HFFc6 (cell line): ENCODE measurements at places on chromosomes 16 and 17. TPM values are rescaled to one million over a fixed set of nuclear protein-coding genes. Genes with fewer than 3 reads are reported as not detected.

Gene TADA2A
- total RNA-seq: 14.4 to 16.0 TPM (median 15.5 TPM) in 3 replicates

Gene TNFRSF13B
- not detected in 3 replicates for total RNA-seq

Gene ASPA
- not detected in 2 replicates for total RNA-seq

Gene PLXDC1
- total RNA-seq: 0.58 to 1.3 TPM (median 1.0 TPM) in 3 replicates

Gene PRSS21
- total RNA-seq: not detected in 3 replicates

Gene IRF8
- not detected in 3 replicates for total RNA-seq

DNA sequence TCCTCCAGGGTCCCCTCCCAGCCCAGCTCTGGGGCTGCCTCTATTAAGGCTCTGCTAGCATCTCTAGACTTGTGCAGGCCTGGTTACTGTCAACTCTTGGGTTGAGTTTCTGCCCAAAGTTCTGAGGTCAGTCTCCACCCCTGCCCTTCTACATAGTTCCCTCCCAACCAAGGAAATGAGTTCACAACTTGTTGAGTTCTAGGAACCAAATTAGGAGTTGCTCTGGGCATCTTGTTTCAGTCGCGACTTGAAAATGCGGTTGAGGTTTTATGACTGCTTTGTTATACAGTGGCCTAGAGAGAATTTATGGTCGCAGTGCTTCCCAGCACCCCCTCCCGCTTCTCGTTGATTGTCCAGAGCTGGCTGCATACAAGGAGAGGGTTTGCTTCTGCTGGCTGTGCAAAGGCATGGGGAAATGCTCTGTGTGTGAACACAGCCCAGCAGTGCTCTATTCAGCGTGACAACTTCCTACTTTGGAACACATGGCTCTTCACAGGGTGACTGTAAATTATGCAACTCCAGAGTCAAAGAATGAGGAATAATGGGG is 20.2 kb downstream of the GNAO1 start:
- DNase-seq: no peak

DNA sequence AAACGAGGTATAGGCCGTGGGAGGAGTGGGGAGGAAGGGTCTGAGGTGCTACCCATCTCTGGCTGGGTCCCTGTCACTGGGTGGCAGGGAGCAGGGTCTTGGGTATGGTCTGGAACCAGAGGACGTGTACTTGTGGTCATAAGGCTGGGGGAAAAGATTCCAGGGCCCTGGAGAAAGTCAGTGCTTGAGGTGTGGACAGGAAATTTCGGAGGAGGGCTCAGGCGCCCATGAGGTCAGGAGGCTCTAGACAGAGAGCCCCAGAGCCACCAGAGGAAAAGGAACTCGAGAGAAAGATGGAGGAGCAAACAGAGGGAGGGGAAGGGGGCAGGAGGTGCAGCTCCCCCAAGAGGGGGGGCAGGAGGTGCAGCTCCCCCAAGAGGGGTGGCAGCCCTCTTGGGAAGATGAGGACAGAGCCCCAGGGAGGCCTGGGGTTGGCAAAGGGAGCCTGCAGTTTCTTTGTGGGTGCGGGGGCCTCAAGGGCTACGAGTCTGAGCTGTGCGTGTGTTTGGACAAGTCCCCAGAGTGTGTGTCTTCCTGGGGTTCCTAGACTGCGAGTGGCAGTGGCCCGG is 683 bp upstream of the SLC7A6 start:
- no peak for DNase-seq

DNA sequence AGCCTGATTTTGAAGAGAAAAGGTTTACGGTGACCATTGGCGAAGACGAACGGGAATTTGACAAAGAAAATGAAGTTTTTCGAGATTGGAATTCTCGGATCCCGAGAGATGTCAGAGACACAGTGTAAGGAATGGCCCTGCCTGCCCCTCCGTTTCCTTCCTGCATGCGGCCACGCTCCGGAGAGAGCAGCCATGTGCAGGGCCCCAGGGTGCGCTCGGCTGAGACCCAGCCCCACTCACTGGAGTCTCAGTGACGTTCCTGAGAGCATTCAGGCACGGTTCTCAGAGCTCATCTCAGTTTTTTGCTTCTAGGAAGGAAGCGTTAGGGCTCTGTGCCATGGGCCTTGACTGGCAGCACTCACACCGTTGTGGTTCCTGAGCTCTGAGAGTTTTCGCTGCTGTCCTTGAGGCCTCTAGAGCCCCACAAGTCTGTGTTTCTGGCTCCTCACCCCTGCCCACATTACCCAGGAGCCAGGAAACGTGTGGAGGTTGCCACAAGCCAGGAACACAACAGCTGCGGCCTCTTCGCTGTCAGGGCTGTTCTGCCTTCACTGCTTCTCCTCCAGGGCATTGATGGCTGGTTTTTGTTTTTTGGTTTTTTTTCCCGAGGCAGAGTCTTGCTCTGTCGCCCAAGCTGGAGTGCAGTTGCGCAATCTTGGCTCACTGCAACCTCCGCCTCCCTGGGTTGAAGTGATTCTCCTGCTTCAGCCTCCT is 29.8 kb downstream of the ZC3H18 start:
- no peak for DNase-seq

DNA sequence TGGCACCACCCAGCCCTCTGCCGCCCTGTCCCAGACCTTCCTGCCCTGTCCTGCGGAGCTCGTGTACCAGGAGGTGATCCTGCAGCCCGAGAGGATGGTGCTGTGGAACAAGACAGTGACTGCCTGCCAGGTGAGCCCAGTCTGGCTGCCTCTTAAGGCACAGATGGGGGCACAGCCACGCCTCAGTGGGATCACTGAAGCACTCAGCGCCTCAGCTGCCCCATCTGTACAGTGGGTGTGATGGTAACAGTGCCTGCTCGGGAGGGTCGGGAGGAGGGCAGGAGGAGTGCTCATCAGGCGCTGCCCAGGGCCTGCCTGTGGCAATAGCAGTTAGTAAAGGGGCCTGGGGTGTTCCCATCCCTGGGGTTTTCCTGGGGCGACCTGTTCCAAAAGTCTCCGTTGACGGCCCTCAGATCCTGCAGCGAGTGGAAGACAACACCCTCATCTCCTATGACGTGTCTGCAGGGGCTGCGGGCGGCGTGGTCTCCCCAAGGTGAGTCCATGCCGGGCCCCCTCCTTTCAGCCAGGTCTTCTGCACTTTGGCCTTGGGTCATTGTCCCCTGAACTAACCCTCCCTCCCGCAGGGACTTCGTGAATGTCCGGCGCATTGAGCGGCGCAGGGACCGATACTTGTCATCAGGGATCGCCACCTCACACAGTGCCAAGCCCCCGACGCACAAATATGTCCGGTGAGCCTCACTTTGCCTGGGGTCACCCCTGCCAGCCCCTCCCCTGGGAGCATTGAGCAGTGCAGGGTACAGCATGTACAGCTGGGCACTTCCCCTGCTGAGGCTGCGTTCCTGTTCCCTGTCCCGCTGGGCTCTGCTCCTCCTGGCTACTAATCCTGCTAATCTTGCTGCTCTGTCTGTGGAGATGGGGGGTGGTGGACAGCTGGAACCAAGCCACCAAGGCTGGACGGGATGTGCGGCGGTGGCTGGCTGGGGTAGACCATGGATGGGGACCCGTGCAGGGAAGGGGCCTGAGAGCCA is 4.5 kb upstream of the TCAP start:
- DNase-seq: no peak

DNA sequence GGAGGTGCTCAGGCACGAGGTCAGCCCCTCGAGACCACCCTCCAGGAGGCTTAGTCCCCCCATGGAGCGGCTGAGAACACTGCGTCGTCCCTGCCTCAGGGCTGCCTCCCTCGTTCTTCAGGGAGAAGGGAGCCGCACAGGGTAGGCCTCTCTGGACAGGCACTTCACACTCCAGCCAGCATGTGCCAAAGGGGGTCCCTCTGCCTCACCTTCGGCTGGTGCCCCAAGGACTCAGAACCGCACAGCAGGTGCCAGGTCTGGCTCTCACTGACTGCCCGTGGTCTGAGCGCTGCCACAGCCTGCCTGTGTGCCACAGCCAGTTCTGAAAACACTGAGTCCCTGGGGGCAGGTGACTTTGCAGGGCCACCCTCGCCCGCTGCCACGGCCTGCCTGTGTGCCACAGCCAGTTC is 7.1 kb downstream of the P2RX5 start:
- DNase-seq: no peak

DNA sequence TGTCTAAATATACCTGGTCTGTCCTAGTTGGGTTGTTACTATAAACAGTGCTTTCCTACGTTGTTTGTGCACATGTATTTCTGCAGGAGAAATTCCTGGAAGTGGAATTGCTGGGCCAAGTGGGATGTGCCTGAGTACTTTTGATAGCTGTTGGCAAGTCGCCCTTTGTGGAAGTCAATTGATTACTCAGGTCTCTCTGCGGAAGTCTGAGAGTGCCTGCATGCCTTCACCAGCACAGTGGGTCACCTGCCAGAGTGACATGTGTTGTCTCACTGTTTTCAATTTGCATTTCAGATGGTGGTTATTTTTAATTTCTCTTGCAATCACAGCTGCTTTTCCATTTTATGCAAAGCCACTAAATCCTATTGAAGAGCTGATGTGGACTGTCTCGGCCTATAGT is 2.3 kb upstream of the MVD start:
- no peak for DNase-seq
